SJSA1 (cell line): ENCODE measurements at places on chromosomes 3 and 15.

DNA sequence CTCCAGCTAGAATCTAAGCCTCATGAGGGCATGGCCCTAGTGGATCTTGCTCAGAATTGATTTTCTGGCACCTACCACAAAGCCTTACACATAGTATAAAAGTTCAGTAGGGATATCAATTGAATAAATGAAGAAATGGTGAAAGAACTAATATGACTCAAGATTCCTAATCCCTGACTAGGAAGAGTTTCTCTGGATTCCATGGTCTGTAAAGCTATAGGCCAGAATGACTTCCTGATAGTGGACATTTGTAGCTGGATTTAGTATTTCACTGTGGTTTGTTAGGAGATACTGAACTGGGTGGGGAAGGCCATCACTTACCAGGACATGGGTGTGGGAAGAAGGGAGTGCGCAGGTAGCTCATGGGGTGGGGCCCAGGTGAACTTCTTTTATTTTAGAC lies 168.9 kb downstream of the RAP2B start:
- no peak for DNase-seq

GRCh38 chr3:30183421-30183820 lies 423.0 kb upstream of the TGFBR2 start:
- no peak for DNase-seq

GRCh38 chr3:23481616-23482278 lies 278.6 kb downstream of the UBE2E2 start:
- no peak for DNase-seq

- DNase-seq, result no peak
Measured at GRCh38 chr3:141379250-141379966, 11.1 kb downstream of the ZBTB38 start.

DNA sequence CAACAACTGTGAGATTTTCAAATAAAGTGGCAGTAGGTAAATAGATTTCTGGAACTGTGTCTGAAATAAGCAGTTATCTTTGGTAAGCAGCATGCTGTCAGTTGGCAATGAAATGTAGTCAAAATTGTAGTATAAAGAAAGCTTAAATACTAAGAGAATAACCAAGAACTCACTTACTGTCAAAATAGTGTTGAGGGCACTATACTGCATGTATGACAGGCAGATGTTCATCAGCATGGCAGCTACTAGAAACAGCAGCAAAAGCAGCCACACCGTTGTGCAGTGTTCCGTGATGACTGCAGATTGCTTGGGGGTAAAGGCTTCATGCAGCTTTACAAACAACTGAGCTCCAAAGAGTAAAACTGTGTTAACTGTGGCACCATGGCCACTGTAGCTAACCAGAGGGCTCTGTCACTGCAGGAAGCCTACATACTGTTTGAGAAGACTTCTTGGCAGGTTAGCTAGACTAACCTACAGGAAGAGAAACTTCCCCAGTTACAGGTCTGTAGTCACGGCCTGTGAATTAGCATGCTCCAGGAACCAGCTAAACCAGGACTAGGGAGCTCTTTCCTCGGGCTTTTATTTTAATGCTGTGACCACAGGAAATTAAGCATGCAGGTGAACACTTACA lies 459.7 kb downstream of the TBL1XR1 start:
- DNase-seq, result no peak
